ENCODE measurements at places on chromosomes 12 and 14. TPM values are rescaled to one million over a fixed set of nuclear protein-coding genes. Genes with fewer than 3 reads are reported as not detected.

TAS2R19 gene
- 2.0 TPM for total RNA-seq

SERPINA12 gene
- 0.05 TPM for total RNA-seq

PLXNC1 gene
- 11.0 TPM for total RNA-seq

RCOR1 gene
- 9.7 TPM for total RNA-seq

POTEM gene
- total RNA-seq: not detected

CRIP1 gene
- total RNA-seq: 108 TPM

SYNJ2BP gene
- 10.1 TPM for total RNA-seq

L2HGDH gene
- 5.1 TPM for total RNA-seq

PLEKHD1 gene
- total RNA-seq: 0.09 TPM

KRT81 gene
- 0.19 TPM for total RNA-seq

DNA sequence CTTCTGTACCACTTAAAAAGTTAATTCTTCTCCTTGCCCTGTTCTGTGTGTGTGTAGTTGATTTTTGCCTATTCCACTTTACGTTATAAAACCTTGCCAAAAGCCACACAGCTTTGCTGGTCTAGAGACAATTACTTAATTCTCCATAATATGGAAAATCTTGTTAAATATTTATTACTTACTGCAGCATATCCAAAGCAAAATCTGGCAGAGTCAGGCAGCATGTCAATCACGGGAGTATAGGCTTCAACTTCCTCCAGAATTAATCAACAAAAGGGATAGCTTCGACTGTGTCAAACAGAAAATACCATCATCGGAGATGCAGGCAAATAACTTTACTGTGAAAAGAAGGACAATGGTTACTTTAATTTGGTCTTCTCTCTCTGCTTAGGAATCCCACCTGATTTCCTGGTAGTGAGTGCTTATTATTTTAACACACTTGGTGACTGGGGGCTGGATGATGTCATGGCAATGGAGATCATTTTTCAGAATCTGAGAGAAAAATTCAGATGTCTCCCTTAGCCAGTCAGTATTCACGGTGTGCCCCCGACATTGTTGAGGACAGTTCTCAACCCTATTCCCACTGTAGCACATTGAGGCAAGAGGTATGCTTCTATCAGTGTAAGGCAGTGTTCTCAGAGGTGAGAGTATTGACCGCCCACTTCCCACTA, 3.7 kb upstream of the MSRB3 start:
- DNase-seq: no peak

DNA sequence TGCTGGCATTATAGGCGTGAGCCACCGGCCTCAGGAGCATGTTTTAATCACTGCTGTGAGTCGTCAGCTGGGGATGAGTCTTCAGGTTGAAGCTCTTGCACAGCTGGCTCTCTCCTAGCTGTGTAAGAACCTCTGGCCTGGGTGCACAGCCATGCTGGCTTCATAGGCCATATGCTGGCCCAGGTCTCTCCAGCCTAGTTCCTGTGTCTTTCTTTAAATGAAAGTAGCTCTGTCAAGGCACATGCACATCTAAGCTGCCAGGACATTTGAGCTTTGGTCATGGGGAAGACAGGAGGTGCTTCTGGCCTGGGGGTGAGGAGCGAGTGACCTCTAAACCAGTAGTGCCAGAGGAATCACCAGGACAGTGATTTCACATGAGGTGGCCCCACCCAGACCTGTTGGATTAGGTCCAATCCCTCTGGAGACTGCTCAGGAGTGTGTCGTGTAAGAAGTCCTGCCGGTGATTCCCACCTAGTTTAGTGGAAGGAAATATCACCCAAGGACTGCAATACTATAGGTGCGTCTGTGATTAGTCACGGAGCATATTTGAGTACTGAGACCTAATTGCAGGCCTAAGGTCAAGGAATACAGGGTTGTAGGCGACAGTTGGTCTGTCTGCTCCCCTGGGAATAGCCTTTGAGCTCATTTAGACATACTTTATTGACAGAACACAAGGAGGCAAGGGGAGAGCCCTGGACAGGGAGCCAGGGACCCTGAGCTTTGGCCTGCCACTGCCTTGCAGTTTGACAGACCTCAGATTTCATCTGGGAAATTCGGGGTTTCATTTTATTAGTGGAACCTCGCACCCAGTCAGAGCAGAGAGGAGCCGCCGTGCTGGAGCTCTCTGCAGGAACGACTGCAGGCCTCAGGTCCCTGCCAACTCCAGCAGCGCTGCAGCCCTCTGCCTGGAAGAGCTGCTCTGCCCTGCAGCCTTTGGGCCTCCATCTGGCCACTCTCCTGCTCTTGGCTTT, 67.0 kb downstream of the ANKRD9 start:
- no peak for DNase-seq

GRCh38 chr12:55955800-55956508, 9.9 kb downstream of the PMEL start:
- peak; percentile 70 for DNase-seq

DNA sequence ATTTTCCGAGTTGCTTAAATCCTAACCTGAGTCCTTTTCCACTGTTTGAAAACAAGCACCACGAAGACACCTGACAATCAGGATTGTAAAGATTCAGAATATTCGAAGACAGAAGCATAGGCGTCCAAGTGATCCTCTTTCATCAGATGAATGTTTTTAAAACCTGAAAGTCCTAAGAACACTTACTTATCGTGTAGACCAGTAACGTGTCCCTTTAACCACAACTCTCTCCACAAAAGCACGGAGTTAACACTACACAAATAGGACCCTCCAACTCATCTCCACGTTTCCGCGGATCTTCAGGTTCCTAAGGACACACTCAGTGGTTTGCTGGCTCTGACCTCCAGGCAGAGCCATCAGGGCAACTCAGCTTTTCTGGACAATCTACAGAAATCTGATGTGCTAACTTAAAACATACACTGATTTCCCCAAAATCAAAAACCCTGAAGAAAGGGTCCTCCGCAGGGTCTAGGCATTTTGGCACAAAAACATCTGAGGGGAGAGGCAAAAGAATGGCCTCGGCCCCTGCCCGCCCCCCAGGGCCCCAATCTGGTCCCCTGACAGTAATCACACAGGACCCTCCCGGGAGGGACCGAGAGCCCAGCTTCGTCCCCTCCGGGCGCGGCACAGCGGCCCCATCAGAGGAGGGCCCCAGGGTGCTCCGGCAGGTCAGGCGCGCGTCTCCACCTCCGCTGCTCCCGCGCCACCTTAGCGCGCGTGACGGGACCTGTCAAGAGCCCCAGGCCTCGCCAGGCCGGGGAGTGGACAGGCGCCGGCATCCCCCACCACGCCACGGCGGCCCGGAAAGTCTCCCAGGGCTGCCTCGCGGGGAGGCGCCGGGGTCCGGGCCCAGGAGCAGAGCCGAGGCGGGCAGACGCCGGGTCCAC, 925 bp downstream of the DICER1 start:
- peak; percentile 28 for DNase-seq

GRCh38 chr12:78918268-78918667, 53.7 kb downstream of the SYT1 start:
- DNase-seq: no peak

DNA sequence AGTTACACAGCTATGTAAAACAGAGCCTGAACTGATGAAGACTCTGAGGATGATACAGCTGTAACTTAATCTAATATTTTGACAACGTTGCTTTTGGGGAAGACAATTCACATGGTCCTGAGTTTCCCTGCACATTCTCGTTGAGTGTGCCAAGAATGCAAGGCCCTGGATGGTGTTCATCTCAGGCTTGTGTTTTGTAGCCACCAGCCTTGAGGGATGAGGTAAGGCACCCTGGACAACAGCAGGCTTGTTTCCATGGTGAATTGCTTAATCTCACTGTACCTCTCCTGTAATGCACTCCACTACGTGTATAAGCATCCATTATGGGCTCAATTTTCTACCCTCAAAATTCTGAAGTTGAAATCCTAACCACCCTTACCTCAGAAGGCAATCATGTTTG, 2.1 kb downstream of the CATSPERB start:
- DNase-seq: no peak

DNA sequence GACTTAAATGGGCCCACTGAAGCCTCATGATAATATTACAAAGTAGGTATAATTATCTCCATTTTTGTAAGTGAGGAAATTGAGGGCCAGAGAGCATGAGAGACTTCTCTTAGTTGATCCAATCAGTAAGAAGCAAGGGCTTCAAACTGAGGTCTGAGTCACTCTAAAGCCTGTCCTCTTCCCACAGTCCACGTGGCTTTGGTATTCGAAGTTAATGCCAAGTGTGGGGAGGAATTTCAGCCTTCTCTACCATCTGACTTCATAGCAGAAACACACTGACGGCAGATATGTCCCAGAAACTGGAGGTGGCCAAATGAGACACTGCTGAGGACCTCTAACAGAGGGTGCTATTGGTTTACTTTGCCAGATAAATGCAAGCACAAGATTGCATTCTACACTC, 114.4 kb upstream of the OVCH1 start:
- DNase-seq: no peak

GRCh38 chr14:104438166-104438887, 141.2 kb upstream of the C14orf180 start:
- DNase-seq: no peak

- no peak for DNase-seq
These were observed 78.8 kb upstream of the BCL11B start for GRCh38 chr14:99350751-99351150.

GRCh38 chr12:131871677-131872076, 22.7 kb upstream of the ULK1 start:
- DNase-seq: no peak

GRCh38 chr14:37213016-37213415, 15.3 kb downstream of the MIPOL1 start:
- no peak for DNase-seq

- DNase-seq: no peak
These were observed 431.5 kb upstream of the OR4E1 start for GRCh38 chr14:22105006-22105623.

DNA sequence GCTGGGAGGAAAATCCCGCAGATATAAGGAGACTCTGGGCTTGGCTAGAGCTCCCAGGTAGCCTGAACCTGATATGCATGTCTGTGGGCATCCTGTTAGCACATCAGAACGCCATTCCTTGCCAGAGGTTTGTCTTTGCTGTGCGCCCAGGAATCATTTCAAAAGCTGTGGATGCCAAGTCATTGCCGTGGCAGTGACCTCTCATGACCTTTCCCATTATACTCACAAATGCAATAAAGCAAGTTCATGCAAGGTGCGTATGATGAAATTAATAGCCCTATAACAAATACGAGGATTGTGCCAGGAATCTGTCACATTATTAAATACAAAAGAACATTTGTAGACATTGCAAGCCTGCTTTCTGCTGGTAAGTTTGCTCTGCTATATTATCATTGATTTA, 229.1 kb upstream of the PELI2 start:
- peak; percentile 15 for DNase-seq

DNA sequence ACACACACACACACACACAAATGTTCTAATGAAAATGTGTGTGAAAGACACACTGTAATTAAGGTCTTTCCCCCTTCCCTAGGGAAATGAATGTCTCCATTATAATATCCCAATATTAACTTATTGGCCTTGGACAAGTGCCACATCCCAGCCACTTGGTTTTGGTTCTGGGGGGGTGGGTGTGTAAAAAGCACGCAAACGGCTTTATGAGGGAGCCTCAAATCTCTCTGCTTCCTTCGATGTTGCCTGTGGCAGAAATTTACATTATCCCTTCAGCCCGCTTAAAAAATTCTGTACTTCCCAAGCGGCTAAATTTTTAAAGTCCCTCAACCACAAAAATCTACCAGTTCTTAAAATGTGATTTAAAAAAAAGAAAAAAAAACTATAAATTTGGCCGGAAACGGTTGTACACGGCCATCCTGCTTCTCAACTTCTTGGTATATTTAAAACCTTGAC, 432 bp downstream of the C14orf93 start:
- DNase-seq: no peak

DNA sequence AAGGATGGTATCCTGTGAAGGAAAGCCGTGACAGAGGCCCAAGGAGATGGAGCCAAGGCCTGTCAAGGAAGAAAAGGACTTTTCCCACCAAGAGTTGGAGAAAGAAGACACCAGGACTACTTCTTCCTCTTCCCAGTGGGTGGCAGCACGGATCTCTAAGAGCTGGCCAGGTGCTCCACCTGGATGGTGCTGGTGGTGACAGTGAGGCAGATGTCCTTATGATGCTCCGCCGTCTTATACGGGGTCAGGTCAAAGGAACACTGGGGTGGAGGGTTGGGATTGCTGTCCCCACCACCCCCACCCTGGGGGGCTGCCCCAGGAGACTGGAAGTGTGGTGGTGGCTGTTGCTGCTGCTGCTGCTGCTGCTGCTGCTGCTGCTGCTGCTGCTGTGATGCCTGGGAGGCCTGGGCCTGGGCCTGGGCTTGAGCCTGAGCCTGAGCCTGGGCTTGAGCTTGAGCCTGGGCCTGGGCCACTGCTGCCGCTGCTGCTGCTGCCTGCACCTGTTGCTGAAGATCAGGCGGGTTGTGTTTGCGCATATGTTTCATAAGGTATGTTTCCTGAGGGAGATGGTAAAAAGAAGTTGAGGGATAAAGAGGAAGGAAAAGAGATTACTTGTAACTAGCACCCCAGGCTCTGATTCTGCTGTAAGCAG, 4.8 kb upstream of the ING4 start:
- DNase-seq: no peak

- DNase-seq: no peak
These were observed 18.9 kb downstream of the ALDH2 start for GRCh38 chr12:111785651-111786050.

- DNase-seq: peak; percentile 6
These were observed 91.6 kb downstream of the DHRS2 start for GRCh38 chr14:23727566-23728335.

DNA sequence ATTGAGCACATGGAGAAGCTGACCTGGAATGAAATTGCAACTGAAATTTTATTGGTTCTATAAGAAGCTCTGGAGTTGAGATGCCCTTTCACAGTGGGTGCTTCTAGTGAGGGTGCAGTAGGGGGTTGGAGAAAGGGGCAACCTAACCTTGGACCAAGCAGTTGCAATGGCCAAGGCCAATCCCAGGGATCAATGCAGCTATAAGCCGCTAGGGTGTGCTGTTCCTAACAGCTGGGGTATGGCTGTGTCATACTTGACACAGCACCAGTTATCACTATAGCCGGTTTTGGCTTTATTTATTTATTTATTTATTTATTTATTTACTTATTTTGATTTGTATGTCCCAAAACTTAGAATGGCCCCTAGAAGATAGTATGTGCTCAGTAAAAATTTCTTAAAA, 505.9 kb downstream of the FLRT2 start:
- DNase-seq: no peak

DNA sequence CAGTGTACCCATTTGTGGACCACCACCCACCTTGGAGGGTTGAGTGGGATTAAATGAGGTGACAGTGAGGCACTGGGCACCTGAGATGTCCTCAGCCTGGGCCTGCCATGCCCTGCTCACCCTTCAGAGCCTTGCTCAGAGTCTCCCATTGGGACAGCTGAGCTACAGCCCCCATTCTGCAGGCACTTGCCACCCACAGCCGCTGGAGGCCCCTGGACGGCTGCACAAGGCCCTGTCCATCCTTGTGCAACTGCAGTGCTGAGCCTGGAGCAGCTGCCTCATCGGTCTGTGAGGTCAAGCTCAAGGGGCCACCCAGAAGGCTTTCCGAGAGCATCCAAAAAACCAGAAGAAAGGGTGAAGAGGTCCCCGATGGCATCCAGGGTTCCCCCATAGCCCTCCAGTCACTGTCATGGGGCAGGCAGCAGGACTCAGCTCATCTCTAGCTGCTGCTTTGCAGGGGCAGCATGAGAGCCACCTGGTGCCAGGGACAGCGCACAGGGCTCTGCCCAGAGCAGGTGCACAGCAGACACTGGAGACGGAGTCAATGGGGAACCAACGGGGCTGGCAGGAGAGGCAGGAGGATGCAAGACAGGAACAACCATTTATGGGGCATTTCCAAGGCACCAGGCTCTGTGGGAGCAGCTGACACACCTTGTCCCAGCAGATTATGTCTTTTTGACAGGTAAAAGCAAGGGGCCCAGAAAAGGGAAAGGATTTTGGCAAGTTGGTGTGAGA, 84.6 kb downstream of the ARL6IP4 start:
- DNase-seq: no peak

Data from thymus (tissue), 14 donors.